ENCODE measurements at places on chromosomes 11 and 22. TPM values are rescaled to one million over a fixed set of nuclear protein-coding genes. Genes with fewer than 3 reads are reported as not detected.

HOATZ gene
- total RNA-seq: not detected

DNA sequence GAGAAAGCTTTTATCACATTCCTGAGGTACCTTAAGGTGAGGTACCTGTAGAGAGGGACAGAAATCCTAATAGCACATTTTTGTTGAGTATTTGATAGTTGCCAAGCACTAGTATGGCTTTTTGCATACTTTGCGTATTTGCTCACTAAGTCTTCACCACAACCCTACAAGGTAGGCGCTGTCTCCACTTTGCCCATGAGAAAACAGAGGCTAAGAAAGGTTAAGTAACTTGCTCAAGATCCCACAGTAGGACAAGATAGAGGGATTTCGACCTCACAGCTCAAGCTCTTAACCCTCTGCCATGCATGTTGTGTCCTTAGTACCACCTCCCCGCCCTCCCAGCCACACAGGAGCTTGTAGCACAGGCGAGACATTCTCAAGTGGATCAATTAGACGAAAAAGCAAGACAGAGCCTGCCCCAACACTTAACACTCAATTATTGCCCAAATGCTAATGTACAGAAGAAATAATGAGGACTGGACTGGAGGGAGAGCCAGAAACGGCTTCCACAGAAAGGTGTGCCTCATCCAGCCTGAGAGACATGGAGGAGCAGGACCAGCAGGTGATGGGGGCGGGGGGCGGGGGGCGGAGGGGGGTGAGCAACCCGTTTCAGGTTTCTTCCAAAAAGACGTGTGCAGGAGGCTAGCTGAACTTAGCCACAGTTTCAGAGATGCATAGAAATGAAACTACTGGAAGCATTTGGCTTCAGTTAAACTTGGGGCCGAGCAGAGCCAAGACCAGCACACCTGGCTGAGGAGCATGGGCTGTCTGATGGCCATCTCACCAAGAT is 26.7 kb upstream of the CD44 start:
- no peak for DNase-seq

DNA sequence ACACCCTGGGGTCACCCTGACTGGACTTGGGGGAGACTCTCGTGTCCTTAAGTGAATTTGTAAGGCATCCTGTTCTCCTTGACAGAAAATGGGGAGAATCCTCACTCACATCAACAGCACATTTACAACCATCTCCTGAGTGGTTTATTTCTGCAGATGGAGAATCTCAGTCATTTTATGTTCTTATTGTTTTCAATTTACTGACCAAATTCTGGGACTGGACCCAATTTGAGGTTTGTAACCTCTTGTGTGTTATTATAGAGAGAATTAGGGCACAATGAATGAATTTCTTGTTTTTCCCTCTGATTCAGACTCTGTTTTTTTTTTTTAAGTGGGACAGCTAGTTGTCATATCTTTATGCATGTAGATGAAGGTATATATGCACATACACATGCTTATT is 104.9 kb downstream of the ADAMTS15 start:
- DNase-seq: no peak

DNA sequence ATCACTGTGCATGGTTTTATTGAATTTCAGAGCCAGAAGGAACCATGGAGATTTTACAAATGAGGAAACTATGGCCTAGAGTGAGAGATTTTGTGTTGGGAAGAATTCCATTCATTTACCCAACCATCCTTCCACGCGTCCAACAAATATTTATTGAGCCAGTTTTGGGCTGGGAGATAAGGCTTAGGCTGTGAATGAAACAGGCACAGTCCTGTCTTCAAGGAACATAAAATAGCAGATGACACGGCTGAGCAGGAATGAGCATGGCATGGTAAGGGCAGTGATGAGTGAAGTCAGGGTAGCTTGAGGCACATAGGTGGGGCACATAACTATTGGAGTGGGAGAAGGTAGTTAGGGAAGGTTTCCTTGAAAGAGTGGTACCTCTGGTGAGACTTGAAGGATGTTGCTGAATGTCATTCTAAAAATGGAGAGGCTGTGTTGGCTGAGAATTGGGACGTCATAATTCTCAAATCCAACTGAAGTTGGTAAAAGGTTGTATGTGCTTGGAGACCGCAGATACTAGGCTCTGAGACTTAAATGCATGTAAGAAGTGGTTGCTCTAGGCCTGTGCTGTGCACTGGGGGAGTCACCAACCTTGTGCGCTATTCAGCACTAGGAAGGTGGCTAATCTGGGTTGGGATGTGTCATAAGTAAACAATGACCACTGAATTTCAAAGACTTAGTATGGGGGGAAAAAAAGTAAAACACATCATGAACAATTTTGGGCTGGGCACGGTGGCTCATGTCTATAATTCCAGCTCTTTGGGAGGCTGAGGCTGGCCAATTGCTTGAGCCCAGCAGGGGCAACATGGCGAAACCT is 51.9 kb downstream of the TEAD1 start:
- no peak for DNase-seq

DNA sequence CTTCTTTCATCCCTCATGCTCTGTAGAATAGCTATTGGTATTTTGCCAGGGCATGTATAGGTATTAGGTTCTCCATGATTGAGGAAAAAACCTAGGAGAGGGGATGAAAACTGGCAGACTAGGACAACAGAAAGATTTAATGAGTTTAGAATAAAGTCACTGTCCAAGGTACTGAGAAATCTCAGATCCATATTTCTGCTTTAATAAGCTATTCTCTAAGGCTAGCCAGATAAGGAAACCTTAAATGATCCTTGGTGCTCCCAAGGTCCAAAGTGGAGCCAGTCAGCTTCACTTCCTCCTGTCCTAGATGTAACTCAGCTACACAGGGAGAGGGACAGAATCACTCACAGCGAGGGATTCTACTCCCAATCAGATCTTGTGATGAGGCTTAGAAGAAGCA is 13.7 kb upstream of the CSNK2A3 start:
- no peak for DNase-seq

DNA sequence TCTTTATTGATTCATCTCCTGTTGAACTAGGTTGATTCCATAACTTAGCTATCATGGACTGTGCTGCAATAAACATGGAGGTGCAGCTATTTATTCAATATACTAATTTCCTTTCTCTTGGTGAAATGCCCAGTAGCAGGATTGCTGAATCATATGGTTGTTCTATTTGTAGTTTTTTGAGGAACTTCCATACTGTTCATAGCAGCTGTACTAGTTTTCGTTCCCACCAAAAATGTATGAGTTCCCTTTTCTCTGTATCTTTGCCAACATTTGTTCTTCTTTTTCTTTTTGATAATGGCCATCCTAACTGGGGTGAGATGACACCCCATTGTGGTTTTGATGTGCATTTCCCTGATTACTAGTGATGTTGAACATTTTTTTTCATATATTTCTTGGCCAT is 87.2 kb upstream of the NAV2 start:
- no peak for DNase-seq

DNA sequence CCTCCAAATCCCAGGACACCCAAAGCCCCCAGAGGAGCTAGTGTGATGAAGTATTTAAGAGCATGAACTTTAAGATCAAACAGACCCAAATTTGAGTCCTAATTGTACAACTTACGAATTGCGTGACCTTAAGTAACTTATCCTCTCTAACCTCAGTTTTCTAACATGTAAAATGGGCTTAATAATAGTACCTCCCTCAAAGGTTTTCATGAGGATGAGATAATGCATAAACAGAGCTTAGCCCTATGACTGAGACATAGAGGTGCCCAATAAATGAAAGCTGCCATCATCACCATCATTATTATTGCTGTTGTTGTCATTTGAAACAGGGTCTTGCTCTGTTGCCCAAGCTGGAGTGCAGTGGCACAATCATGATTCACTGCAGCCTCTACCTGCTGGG is 9.2 kb downstream of the SCN2B start:
- no peak for DNase-seq

DNA sequence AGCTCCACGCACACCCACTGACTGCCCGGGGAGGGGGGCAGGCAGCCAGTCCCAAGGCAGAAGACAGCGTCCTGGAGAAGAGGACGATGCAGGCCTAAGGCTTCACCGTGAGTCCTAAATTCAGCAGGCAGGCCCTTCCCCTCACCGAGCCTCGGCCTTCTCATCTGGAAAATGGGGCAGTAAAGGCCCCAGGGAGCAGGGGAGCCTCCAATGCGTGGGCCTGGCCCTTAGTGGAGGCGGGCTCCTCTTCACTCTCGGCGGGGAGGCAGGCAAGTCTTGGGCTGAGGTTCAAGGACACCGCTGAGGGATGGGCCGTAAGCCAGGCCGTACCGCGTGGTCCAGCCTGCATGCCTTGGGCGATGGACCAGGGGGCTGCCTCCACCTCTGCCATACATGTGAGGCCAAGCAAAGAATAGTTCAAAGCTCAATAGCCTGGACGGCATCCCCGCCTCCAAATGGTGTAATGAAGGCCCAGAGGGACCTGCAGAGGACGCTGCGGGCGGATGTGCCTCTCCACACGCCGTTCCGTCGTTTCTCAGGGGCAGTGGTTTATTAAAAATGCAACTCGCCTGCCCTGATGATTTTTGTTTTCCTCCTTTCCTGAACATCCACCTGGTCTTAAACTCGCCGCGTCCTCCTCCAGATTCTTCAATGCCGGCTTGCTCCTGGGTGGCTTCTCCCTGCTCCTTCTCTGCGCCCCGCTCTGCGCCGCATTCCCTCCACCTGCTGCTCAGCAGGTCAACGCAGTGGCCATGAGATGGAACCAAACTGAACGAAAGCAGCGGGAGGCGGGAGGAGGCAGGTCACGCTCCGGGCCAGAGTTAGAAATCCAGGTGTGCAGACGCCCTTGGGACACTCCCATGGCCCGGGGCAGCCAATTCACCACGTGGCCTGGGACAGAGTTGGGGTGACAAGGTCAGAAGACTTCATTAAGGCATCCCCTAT is 627.8 kb downstream of the TBC1D22A start:
- DNase-seq: no peak

Measured in natural killer cell treated with Interleukin-12 subunit alpha and Interleukin-12 subunit beta and Interleukin-15 and Interleukin-18, amount 100 ng/mL, for 72 hours (primary cell).